ENCODE measurements at places on chromosomes 5 and 9.

- DNase-seq, result no peak
Observed at GRCh38 chr5:14471507-14471906, 110.1 kb upstream of the OTULINL start.

GRCh38 chr9:130583271-130583670, 3.9 kb downstream of the FUBP3 start:
- DNase-seq, result no peak

- peak; percentile 34 for DNase-seq
Observed at GRCh38 chr5:123422433-123423277, 548 bp downstream of the CEP120 start.

DNA sequence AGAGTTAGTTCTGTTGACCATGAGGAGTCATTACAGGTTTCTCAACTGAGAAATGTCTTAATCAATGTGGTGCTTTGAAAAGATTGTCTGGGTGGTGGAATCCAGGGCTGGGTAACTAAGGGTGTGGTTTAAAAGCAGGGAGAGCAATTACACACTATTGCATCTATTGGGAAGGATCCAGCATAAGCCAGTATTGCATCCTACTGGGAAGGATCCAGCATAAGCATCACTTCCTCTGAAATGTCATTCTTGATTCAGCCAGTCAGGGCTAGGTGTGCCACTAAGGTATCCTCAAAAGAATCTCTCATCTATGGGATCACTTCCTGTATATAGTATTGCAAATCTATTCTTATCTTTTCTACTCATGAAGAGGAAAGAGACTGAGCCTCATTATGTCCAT, 38.6 kb downstream of the ELOVL7 start:
- DNase-seq, result peak; percentile 34

DNA sequence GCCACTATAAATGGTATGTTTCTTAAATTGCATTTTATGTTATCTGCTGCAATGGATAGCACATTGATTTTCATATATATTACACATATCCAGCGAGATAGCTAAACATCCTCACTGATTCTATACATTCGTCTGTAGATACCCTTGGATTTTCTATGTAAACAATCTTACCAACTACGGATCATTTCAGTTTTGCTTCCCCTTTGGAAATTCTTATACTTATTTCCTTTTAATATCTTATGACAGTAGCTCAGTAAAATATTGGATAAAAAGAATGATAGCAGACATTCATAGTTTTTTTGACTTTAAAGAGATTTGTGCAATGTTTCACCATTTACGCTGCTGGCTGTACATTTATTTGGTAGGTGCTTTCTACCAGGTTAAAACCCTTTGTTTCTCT, 254.9 kb downstream of the SYK start:
- DNase-seq, result no peak

- peak; percentile 85 for DNase-seq
Observed at GRCh38 chr9:129737479-129738274, 15.2 kb downstream of the PTGES start.

- peak; percentile 40 for DNase-seq
Observed at GRCh38 chr9:86034863-86035734, 64.3 kb downstream of the GOLM1 start.

All from LoVo (cell line).